Right atrium auricular region (tissue), 2 donors: ENCODE measurements at places on chromosomes 13 and 19. TPM values are rescaled to one million over a fixed set of nuclear protein-coding genes. Genes with fewer than 3 reads are reported as not detected.

DNA sequence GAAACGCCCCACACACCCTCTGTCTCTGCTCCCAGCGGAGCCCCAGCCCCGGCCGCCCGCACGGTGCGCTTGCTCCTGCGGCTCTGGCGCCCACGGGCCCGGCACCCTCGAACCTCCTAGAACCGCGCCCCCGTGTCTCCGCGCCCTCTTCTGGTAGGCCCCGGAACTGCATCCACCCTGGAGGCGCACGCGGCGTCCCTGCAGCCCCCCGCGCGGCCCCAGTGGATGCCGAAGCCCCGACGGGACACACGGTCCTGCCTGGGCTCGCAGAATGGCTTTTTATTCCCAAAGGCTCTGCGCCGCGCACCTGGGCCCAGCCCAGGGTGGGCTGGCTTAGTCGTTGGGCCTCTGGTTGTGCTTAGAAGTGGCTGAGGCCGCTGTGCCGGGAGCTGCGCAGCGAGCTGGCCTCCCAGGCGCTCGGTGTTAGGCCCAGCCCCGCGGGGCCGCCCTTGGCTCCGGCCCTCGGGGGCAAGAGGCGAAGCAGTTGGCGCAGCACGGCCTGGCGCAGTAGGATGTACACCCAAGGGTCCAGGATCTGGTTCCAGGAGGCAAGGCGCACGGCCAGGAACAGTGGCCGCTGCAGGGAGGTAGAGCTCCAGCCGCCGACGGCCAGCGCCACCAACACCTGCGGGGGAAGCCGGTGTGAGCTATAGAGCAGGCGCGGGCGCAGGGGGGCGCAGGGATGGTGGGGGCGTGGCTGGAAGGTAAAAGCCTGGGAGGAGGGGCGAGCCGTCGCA lies 2.8 kb downstream of the PTGER1 start:
- H3K27ac ChIP-seq, result no peak overlapping the region
- peaks cover 42% of the 10 kb centered on the region for H3K36me3 ChIP-seq
- no peaks in the 10 kb centered on the region for H3K27me3 ChIP-seq
- no peaks in the 10 kb centered on the region for H3K4me1 ChIP-seq
- no peak overlapping the region for H3K4me3 ChIP-seq
- no peak for DNase-seq

GRCh38 chr13:43223216-43223615 lies 199.8 kb downstream of the DNAJC15 start:
- no peaks in the 10 kb centered on the region for H3K27me3 ChIP-seq
- DNase-seq, result no peak
- H3K4me3 ChIP-seq, result no peak overlapping the region
- H3K36me3 ChIP-seq, result no peaks in the 10 kb centered on the region
- no peak overlapping the region for H3K27ac ChIP-seq
- H3K4me1 ChIP-seq, result no peaks in the 10 kb centered on the region

GRCh38 chr13:106362707-106363106 lies 172.8 kb downstream of the EFNB2 start:
- H3K4me3 ChIP-seq, result no peak overlapping the region
- DNase-seq, result no peak
- H3K27me3 ChIP-seq, result no peaks in the 10 kb centered on the region
- H3K27ac ChIP-seq, result no peak overlapping the region

- H3K36me3 ChIP-seq, result no peaks in the 10 kb centered on the region
- H3K27me3 ChIP-seq, result no peaks in the 10 kb centered on the region
- no peak for DNase-seq
- no peak overlapping the region for H3K4me3 ChIP-seq
- no peaks in the 10 kb centered on the region for H3K4me1 ChIP-seq
These were observed 44.9 kb upstream of the ITM2B start for GRCh38 chr13:48188131-48188530.

GRCh38 chr19:43662487-43662886 lies 7.5 kb downstream of the PLAUR start:
- H3K36me3 ChIP-seq, result peaks cover 11% of the 10 kb centered on the region
- no peak overlapping the region for H3K27ac ChIP-seq
- no peak for DNase-seq
- no peak overlapping the region for H3K4me3 ChIP-seq
- H3K27me3 ChIP-seq, result no peaks in the 10 kb centered on the region

- no peaks in the 10 kb centered on the region for H3K27me3 ChIP-seq
- H3K36me3 ChIP-seq, result peaks cover 34% of the 10 kb centered on the region
- no peaks in the 10 kb centered on the region for H3K4me1 ChIP-seq
These were observed 9.5 kb downstream of the MAN2B1 start for GRCh38 chr19:12656899-12657571.

- H3K27ac ChIP-seq, result no peak overlapping the region
- H3K4me1 ChIP-seq, result no peaks in the 10 kb centered on the region
- H3K27me3 ChIP-seq, result no peaks in the 10 kb centered on the region
- no peak for DNase-seq
These were observed 171.5 kb upstream of the CSNK1A1L start for GRCh38 chr13:37277007-37277406.

ZNF579 gene
- total RNA-seq, result 6.2 TPM

LPAR2 gene
- 3.1 TPM for total RNA-seq

ADM5 gene
- not detected for total RNA-seq

ZNF813 gene
- 1.3 TPM for total RNA-seq

NKPD1 gene
- total RNA-seq, result 0.22 TPM
